AG08395 (cell line): ENCODE measurements at places on chromosomes 1 and 21.
A peak's percentile ranks its signal among the peaks of the same experiment; 100 is the strongest.

DNA sequence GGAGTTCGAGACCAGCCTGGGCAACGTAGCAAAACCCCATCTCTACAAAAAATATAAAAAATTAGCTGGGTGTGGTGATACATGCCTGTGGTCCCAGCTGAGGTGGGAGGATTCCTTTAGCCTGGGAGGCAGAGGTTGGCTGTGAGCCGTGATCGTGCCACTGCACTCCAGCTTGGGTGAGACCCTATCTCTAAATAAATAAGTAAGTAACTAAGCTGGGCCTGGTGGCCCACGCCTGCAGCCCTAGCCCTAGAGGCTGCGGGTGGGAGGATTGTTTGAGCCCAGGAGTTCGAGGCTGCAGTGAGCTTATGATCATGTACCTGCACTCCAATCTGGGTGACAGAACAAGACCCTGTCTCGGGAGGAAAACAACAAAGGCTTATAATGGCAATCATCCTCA lies 4.6 kb downstream of the CLIC4 start:
- no peak for DNase-seq

DNA sequence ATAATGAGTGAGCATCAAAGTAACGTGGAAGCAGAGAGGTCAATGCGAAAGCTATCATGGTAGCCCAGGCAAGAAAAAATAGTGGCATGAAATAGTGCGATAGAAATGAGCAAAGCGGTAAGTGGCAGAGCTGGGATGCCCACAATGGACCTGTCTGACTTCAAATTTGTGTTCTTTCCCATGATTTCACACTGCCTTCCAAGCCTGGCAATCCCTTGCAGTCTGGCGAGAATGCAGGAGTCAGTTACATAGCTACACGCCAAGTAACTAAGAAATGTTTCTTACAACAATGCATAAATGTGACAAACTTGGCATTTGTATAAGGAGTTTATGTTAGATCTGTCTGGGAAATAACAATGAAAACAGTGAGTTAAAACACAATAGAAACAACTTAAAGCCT lies 82.6 kb downstream of the GRIK1 start:
- DNase-seq: no peak

- DNase-seq: no peak
Observed at GRCh38 chr1:42877380-42877779, 31.0 kb downstream of the ZNF691 start.

DNA sequence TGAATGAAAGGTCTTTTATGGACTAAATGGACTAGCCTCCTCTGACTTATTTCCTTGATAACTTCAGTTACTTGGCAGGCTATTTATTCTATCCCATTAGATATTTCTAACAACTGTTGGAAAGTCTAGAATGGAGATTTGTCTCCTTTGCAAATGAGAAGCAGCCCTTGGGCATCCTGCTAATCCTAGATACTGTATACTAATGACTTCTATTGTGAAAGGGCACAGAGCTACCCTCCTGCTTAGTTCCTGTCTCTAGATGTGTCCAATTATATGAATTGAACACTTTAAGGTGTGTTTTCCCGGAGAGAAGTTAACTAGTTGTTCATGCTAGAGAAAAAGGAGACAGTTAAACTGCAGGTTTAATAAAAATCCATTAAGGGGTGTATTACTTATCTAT lies 10.2 kb upstream of the NCMAP start:
- DNase-seq: no peak

DNA sequence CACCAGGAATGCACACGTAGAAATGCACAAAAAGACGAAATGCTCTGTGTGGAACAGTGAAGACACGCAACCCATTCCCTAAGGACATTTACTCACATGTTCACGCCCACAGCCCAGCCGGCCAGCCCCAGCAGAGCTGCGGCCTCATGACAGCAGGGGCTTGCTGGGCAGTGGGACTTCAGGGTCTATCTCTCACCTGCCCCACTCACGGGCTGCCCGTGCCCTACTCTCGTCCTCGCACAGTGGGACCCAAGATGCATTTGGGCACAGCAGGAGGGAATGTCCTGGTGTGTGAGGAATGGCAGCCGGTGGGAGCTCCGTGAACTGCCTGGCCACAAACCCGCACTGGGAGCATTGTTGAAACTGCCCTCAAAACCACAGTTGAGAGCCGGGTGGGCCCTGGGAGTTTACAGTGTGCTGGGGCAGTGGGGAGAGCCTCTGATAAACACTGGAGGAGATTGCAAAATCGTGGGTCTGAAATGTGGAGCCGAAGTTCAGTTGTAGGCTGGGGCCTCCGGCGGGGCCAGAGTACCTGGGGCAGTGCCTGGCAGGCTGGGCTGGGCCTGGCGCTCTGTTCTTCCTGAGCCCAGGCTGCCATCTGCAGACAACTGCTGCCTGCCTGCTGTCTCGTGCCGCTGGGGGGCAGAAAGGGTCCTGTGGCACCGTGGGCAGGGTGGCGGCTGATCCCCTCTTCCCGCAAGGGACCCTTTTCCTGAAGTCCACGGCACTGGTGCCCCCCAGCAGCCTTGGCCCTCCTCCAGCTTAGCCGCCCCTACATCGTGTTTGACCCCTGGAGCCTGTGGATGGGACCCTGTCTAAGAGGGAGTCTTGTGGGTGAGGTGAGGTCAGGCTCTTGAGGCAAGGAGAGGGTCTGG lies 20.7 kb upstream of the POFUT2 start:
- no peak for DNase-seq

DNA sequence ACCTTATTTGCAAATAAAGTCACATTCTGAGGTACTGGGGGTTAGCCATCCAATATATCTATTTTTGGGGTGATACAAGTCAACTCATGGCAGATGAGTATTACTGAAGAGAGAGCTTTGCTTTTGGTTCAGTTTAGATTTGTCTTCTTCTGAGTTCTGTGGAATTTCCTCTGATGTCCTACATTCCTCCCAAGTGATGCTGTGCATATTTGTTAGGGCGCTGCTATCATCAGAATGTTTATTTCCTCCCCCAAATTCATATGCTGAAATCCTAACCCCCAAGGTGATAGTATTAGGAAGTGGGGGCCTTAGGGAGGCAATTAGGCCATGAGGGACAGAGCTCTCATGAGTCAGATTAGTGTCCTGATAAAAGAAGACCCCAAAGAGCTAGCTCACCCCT lies 96.2 kb upstream of the WLS start:
- DNase-seq: peak; percentile 20

- no peak for DNase-seq
Observed at GRCh38 chr1:64549464-64550239, 79.7 kb downstream of the CACHD1 start.

DNA sequence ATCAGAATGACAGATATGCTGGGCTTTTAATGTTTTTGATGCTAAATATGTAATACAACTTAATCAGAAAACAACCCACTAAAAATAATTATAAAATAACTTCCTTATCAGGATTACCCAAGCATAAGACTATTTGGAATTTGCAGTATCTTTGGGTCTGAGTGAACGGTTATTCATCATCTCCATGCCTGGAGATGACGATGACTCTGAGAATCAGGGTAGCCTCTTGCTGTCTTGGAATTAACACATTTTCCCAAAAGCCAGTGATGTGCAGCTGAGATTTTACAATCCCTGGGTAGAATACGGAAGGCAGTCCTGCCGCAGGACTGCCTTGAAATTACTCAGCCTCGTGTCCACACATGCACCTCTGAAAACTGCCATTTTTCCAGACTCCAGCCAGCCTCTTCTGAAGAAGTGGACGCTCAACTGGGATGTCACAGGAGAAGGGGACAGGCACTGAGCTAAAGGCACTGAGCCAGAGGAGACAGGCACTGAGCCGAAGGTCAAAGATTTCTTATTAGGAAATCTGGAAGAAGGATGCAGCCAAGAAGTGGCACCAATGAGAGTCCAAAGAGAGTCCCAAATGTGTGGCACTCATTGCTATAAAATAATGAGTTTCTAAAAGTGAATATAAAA lies 85.5 kb downstream of the PGBD5 start:
- DNase-seq: no peak

DNA sequence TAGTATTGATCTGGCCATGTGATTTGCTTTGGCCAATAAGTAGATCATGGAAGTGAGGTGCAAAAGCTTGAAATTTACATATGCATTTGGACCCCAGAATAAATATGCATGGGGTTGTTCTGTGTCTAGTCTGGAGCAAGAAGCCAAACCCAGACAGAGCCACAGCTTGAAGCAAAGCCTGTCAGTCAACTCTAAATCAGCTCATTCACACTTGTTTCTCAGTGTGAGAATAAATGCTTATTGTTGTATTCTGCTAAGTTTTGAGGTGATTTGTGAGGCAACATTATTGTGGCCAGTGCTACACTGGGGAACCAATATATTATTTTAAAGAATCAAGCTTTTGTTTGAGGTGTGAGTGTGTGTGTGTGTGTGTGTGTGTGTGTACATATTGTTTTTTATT lies 12.2 kb upstream of the PGLYRP3 start:
- no peak for DNase-seq

DNA sequence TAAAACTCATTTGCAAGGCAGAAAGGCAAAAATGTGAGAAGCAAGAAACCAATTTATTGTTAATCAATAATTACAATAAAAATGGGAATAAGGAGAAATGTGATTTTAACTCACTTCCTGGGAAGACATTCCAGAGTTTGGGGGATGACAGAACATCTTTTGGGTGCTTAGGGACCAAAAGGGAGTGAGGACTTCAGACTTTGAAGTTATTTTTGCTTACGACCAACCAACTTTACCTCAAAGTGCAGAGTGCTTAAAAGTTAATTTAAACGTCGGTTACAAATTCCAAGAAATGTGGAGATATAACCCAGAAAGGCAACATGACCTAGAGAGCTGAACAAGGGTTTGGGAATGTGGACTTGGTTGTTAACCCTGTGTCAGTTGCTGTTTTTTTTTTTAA lies 234.5 kb upstream of the C1orf105 start:
- DNase-seq: no peak

GRCh38 chr1:52162947-52163346 lies 21.1 kb downstream of the ZFYVE9 start:
- no peak for DNase-seq

GRCh38 chr1:45243476-45244343 lies 37.3 kb upstream of the ZSWIM5 start:
- no peak for DNase-seq

- no peak for DNase-seq
Observed at GRCh38 chr1:163094589-163094988, 25.4 kb downstream of the RGS4 start.

DNA sequence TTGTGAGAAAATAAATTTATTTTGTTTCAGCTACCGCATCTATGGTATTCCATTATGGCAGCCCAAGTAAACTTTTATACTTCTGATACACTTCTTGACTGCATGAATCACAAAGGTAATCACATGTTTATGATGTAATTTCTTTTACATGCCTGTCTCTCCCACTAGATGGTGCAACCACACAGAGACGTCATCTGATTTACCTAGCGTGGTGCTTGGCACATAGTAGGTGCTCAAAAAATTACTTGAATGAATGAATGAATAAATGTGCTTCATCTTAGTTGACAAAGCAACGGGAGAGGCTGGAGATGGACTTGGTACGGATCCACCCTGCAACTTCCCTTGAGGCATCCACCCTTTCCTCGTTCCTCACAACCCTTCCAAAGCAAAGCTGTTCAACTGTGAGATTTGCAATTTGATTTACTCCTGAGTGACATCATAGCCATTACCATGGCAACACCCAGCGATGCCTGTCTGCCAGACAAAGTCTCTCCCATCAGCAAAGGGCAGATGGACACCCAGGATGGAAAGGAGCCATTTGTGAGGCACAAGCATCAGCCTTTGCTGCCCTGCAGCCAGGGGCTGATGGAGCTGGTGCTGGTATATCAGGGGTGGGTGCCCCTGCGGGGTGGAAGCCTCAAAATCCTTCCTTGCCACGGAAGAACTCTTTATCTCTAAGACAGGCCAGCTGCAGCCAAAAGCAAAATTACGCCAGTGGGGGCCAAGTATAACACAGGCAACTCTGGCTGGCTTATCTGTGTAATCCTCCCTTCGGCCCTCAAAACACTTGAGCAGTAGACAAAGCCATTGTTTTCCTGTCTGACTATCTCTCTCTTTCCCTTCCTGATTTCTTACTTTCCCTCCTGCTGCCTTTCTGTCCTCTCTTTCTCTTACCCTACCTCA lies 18.9 kb upstream of the VWA5B1 start:
- no peak for DNase-seq

- peak; percentile 14 for DNase-seq
Observed at GRCh38 chr21:33578214-33578613, 10.3 kb downstream of the DONSON start.

DNA sequence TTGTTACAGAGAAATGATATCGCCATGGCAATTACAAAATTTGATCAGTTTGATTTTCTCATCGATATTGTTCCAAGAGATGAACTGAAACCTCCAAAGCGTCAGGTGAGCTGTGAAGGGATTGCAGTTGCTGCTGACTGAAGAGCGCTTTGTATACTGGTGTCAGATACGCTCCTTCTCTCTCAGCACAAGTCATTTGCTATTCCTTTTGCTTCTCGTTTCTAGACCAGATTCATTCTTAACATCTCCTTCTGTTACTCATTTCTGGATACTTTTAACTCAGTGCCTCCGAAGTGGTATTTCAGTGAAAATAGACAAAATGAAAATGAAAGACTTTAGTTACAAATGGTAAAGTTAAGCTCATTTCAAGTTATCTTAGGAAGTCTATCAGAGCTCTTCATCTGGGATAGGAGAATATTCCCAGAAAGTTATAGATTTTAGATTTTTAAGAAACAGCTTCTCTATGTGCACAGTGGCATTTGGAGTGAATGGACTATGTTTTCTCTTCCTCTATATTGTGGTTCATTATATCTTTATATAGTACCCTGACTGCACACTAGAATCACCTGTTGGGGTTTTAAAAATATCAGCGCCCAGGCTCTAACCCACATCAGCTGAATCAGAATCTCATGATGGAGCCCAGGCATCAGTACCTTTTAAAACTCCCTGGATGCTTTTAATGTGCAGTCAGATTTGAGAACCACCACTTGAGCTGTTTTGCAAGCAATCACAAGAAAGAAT lies 30.3 kb upstream of the KCNQ4 start:
- DNase-seq: no peak

DNA sequence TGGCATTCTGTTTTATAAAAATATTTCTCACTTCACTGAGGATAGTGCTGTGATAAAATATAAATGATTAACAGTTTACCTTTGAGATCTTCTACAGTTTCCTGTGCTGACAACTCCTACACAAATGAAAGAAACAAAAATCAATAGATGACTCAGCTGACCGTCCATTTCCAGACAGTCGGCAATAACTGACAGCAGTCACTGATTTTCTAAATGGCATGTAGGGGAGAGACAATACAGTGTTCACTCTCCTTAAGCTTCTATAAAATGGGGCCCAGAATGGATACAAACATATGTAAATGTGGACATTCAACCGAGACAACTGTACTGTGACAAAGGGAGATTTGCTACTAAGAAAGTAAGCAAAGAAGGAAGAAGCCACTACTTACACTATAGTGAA lies 34.3 kb downstream of the PCNX2 start:
- DNase-seq: no peak

GRCh38 chr1:14236097-14236496 lies 362.4 kb upstream of the KAZN start:
- no peak for DNase-seq

DNA sequence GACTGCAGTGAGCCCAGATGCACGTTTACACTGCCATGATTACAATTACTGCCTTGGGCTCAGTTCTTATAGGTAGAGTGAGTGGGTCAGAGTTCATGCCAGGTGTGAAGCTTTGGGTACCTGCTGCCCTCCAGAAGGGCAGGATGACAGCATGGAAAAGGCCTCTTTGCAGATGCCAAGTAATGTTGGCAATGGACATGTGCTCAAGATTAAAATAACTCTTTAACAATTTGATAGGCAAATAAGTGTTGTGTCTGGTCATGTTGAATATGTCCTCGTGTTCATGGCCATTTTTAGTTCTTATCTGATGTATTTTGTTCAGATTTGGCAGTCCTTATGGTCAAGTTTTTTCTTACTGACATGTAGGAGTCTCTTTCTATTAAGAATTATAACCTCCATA lies 34.8 kb downstream of the S100B start:
- DNase-seq: no peak

GRCh38 chr1:66275083-66275482 lies 258.9 kb upstream of the SGIP1 start:
- DNase-seq: no peak
